ENCODE measurements at places on chromosomes 1 and 21.
A peak's percentile ranks its signal among the peaks of the same experiment; 100 is the strongest.

DNA sequence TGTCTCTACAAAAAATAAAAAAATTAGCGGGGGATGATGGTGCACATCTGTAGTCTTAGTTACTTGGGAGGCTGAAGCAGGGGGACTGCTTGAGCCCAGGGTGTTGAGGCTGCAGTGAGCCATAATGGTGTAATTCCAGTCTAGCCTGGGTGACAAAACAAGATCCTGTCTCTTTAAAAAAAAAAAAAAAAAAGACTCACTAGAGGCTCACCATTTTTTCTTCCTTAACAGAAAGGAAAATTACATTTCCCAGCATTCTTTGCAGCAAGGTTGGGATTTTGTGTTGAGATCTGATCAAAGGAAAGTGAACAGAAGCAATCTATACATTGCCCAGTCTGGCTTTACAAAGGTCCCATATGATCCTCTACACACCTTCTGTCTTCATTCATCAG is 21.5 kb downstream of the GFI1 start:
- no peak for DNase-seq

GRCh38 chr1:91844862-91845528 is 41.0 kb downstream of the TGFBR3 start:
- no peak for DNase-seq

GRCh38 chr1:51842261-51842660 is 36.3 kb downstream of the NRDC start:
- no peak for DNase-seq

GRCh38 chr1:57133686-57134085 is 167.9 kb upstream of the C8B start:
- DNase-seq: no peak

DNA sequence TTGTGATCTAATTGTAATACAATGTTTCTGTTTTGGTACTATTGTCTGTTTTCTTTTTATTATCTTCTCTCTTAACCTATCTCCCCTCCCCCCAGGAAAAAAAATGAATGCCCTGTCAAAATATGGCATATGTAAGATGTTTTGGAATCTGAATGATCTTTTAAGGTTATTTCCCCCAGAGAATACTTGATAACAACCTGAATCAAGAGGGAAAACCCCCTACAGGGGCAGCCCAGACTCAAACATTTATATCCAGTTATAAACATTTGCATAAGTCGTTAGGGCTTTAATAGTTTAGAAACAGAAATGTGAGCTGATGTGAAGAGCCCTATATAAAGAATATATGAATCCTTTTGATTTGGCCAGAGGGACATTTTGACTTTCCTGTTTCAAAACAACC is 169.5 kb downstream of the VAV3 start:
- peak; percentile 40 for DNase-seq

DNA sequence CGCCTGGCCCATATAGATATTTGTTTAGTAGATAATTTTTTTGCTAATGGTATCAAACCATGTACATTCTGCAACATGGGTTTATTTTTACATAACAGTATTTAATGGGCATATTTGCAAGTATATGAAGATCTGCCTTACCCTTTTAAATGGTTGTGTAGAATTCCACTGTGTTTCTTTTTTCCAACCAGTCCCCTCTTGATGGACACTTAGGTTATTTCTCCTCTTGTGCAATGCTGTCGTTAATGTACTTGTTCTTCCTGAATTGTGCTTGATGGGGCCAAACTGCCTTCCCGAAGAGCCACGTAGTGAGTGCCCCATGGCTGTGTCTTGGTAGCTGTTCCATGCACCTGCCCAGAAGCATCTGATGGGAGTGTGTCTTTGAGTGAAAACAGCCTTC is 39.4 kb upstream of the EFHD2 start:
- no peak for DNase-seq

DNA sequence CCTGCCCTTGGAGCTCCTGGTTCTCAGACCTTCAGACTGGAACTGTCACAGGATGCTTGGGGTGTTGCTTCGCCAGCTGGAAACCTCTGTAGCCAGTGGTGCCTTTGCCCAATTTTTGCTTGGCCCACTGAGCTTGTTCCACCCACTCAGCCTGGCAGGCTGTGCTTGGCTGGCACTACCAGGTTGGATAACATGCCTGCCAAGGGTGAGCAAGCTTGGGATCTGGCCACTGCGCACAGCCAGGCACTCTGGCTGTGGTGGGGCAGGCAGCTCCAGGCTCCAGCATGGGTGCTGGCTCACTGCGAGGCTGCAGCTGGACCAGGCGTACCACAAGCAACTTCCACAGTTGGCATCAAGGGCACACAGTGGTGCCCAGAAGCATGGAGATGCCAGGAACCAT is 967.8 kb upstream of the NCAM2 start:
- no peak for DNase-seq

DNA sequence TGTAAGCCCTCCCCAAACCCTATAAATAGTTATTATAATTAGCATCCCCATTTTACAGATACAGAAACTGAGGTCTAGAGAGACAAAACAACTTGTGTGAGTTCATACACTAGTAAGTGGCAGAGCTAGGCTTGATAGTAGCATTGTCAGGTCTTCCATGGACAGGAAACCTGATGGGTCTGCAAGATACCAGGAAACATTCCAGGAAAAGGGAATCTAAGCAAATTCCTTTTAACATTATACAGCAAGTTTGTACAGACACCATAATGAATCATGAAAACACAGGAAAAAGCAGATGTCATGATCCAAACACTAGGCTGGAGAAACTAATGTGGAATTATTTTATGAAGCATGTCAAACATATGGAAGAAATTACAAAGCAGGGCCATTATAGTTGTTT is 89.1 kb upstream of the KCNK2 start:
- no peak for DNase-seq

GRCh38 chr1:86823821-86824500 is 90.0 kb downstream of the SELENOF start:
- DNase-seq: no peak

DNA sequence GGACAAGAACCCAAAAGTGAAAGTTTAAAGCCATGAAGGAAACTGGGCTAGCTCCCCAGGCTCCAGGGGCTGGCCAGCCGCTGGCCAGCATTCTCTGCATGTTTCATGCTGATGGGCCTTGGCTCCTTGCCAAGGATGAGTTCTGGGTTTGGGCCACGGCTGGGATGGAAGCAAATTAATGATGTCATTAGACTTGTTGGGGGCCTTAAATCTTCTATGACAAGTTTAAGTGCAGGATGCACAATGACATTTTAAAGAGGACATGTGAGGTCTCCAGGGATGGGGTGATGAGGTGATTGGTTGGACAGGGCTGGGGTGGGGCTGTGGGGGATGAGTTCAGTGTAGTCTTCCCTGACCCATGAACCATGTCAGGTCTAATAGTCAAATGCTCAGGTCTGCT is 199.6 kb downstream of the TRABD2B start:
- no peak for DNase-seq

DNA sequence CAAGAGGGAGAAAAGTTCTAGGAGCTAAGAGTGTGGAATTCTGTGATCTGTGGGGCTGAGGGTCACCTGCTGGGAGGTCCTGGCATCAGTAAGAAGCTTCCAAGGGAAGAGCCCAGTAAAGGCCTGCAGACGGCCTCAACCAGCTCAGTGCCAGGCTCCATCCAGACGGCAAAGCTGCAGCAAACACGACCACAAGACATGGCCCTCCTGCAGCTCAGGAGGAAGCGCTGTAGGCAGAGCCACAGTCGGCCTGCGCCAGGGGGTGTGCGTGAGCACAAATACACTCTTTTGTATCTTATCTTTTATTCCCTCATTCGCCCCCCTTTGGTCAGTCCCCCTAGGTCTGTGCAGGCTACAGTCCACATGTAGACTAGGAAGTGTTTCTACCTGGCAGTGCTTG is 13.4 kb downstream of the C1orf174 start:
- no peak for DNase-seq

GRCh38 chr1:27635396-27636142 is 584 bp upstream of the FGR start:
- DNase-seq: no peak

DNA sequence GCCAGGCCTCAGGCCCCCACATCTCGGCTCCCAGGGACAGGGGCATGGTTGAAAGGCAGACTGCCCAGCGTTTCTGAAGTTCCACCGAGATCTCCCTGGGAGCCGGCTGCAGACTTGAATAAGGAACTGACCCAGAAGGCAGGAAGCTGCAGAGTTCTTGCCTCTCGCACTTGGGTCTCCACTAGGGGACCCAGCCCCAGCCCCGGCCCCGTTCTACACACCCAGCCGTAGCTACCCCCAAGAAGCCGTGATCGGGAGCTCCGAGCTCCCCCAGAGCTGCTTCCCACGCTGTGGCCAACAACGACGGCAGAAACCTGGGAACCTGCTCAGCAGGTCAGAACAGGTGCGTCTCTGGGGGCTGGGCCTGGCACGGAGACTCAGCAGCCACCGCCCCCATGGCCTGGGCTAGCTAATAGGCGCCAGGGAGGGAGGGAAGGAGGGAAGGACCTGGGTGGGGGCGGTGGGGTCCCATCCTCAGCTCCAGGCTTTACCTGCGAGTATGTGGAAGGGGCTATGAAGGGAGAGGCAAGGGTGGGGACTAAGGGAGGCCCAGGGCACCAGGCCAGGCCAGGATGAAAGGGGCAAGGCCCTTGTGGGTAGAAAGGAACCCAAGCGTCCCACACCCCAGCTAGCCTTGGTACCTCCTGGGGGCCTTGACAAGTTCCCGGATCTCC is at the start of gene NECTIN4:
Gene NECTIN4, minus strand, starts transcription at position 308 of the 674 bp plus-strand sequence. Its CDS starts 262 bp downstream, at position 46.
- DNase-seq: no peak

GRCh38 chr1:56453417-56454078 is 125.8 kb downstream of the PLPP3 start:
- no peak for DNase-seq

- DNase-seq: no peak
Measured at GRCh38 chr1:21902026-21903012, 34.8 kb downstream of the HSPG2 start.

- no peak for DNase-seq
Measured at GRCh38 chr1:201598396-201598795, 59.5 kb downstream of the NAV1 start.

- DNase-seq: no peak
Measured at GRCh38 chr1:53110370-53111072, 31.9 kb downstream of the SLC1A7 start.
